Hippocampal formation (tissue), 2 donors: ENCODE measurements at places on chromosomes 13 and 19.

DNA sequence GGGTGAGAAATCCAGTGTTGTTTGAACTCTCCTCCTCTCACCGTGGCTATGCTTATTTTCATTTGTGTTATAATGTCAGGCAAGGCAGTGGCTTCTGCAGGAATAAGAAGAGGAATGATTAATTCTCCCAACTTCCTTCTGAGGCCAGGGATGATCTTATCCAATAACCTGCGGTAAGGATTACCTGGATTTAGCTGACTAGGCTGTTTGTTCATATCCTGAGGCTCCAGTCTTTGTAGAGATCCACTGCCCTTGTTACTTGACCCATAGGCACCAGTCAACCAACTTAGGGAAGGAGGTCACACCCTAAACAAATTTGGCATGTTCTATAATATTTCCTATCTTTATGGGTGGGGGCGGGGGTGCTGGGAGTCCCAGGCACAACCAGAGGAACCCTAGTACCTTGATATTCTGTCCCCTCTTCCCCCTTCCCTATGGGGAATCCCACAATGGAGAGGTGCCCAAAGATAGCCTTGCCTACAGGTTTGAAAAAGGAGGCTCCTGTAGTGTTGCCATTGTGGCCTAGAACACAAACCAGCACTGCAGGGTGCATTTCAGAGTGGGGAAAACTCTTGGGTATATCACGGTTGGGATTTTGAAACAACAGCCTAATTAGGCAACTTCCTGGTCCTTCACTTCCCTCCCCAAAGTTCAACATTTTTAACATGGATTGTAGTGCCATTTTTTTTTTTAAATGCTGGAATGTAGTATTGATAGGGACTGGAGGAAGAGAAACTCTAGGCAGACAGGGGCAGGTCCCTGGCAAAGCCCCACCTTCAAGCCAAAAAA lies 977.5 kb upstream of the SPRY2 start:
- no peak for DNase-seq

- DNase-seq, result no peak
These were observed 36.4 kb downstream of the TEX29 start for GRCh38 chr13:111356795-111357194.

DNA sequence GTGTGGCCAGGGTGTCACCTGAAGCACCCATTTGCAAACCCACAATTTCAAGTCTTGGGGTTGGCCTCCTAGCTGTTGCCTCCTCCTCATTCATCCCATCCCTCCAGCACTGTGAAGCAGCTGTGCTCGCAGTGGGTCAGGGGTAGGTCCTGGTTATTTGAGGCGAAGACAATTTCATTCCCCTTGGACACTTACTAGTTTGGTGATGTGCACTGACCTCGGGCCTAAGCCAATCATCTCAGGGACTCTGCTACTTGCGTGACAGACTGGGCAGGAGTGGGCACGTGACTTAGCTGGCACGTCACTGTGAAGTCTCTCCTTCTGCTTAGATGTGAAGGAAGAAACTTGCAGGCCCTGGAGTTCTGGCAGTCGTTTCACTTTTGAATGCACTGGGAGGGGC lies 3.5 kb upstream of the ATP11A start:
- no peak for DNase-seq

DNA sequence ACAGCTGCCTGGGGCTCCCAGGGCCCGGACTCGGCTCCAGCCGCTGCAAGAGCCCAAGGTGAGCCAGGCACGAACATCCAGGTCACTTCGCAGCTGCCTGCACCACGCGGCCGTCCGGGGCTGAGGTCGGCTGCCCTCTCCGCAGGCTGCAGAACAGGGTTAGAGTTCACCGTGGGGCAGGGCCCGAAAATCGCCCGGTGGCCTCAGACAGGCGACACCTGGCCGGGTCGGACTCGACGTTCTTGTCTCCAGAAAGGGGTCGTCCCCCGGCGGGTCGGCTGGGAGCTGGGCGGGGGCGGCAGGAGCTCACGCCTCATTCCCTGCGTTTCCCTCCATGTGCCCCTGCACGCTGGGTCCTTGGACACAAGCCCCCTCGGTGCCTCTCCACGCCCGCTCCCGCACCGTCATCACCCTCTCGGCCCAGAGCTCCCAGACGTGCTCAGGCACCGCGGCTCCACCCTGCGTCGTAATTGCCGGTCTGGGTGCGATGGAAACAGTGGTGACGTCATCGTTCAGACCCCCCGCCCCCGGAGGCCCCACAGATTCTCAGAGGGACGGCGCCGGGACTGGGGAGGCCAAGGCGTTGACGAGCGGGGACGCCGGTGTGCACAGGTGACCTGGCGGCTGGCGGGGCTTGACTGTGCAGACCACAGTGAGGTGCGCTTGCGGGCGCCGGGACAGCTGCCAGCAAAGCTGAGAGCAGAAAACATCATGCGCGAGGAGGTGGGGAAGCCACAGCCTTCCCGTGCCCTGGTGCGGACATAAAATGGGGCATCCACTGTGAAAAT lies 4.0 kb upstream of the GRIN3B start:
- DNase-seq, result no peak

- DNase-seq, result no peak
These were observed at the start of gene IL12RB1 for GRCh38 chr19:18086590-18087138. Gene IL12RB1 (minus strand): TSS chr19:18086934. CDS start chr19:18086823, 111 bp downstream.

DNA sequence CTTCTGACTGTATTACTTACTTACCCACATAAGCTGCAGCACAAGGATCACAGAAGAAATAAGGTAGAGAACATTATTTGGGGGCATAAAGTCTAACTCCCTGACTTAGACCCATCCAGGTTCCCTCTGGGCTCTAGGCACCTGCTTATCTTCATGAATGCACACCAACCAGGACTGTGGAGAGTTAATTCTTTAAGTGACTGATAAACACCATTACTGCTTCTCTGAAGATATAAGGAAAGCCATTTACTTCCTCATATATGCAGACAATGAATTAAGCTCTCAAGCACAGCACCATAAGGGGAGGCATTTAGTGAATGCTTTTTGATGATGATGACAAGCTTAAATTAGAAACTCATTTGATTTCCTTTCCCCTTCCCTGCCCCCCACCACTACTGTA lies 22.5 kb downstream of the OBI1 start:
- no peak for DNase-seq

DNA sequence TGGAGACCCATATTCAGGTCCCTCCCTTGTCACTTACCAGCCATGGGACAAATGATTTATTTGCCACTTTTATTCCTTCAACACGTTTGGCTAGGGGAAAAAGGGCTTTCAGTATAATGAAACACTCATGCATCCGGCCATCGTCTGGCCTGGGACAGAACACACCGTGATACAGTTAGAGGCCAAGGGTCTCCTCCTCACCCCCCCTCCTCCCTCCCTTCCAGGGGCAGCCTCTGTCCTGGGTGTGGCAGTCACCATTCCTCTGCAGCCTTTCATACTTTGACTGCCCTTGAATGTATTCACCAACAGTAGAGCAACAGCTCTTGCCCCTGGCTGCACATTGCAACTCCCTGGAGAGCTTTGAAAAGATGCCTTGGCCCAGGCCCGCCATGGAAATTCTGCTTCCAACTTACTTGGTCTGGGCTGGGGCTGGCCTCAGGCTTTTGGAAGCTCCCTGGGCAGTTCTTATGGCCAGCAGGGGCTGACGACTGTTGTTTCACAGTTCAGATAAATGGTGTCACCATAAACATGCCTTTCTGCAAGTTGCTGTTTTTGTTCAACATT lies 3.0 kb downstream of the PAK4 start:
- DNase-seq, result no peak

GRCh38 chr19:55325172-55325571 lies at the start of gene TMEM150B:
Gene TMEM150B (minus strand): TSS chr19:55325341. CDS start chr19:55321036, 4,305 bp downstream.
- no peak for DNase-seq

DNA sequence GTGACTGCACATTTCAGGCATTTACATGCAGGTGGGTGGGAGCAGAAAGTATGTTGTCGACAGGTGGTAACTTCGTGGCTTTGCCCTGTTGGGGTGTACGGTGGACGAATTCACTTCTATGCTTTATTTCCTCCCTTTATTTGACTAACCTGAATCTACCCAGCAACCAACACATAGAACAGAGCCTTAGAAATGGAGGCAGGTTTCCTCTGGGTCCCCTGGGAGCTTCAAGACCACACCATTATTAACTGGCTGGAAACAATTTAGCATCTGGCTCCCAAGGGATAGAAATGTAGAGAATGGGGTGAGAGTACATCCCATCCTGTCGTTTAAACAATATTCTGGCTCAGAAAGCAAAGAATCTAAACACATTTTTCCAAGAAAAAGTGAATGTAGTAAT lies 244.4 kb downstream of the DLEU7 start:
- no peak for DNase-seq

- DNase-seq, result no peak
These were observed 25.7 kb upstream of the SERP2 start for GRCh38 chr13:44347949-44348348.

DNA sequence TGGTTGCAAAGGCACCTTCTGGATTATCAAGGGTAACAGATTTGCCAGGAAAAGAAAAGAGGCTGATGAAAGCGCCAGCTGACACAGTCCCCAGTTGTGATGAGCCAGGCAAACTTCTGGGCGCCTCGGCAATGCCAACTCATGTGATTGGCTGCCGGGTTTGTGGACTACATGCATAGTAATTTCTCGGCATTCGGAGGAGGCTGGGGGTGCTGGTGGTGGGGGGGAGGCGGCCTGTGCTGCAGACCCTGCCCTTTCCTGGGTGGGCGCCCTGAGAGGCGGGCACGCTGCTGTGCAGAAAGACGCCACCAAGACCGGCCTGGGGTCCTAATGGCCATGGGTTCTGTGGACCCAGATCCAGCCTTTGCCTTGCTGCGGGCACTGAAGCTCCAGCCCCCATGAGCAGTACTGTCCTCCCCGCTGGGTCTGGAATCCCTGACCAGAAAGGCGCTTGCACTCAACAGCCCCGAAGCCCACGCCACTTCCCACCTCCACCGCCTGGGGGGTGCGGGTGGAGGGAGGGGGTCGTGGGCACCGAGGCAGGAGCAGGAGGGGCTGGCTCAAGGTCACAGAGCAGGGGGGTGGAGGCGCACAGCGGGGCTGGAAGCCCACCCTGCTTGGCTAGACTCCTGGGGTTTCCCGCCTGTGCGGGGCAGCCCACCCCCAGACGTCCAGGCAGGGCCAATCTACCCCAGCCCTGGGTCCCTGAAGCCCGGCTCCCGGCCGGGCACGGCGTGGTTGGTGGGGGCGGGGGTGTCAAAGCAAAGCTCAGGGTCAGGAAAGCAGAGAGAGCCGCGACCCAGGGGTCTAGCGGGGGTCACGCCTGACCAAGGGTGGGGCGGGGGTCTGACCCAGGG lies 1.0 kb downstream of the DIRAS1 start:
- no peak for DNase-seq
